ENCODE measurements at places on chromosomes 1 and 21.

DNA sequence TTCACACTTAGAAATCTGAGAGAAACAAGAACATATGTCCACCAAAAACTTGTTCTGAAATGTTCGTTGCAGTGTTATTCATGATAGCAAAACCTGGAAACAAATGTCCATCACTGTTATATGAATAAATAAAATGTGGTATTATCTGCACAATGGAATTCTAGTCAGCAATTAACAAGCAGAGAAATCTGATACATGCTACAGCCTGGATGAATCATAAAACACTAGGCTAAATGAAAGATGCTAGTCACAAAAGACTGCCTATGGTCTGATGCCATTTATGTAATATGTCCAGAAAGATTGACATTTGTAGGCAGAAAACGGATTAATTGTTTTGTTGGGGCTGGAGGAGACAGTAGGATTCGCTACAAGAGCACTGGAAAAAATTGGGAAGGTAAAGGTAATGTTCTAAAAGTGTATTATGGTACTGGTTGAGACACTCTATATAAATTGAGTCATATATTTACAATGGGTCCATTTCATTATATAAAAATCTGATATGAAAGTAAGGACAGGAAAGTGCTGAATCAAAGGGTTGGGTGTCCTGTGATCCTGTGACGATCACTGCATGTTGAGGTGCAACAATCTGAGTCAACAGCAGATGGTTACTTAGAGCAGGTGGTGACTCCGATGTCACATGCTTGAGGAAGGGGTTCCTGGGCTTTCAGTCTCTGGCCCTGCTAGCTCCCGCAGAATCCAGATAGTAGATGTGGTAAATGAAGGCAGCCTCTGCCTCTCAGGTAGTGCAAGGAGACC is 102.1 kb upstream of the NBPF4 start:
- no peak for DNase-seq

DNA sequence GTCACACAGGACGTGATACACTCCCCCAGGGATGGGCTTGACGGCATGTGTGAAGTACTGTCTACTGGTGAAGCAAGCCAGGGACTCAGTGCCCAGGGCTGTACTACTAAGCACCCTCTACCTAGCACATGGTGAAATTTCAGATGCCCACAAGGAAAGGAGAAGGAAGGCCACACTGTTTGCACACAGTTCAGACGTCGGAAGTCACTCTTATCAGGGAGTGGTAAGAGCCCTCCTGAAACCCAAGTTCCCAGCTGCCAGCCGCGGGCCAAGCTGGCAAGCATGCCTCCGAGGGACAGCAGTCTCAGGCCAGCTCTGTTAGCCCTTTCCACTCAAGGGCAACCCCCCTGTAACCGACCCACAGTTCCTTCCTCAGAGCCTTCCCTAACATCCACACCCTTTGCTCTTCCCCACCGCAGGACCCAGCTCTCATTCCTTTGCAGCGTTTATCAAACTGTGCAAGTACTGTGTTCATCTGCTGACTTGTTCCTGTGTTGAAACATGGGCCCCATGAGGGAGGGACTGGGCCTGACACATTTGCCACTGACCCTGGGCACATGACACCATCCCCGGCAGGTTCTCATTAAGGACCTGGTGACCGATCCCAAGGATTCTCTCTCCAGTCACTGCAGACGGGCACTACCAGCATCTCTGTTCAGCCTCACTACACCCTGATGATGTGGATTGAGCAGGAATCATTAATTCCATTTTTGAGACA is 58.5 kb downstream of the SLC66A1 start:
- no peak for DNase-seq

DNA sequence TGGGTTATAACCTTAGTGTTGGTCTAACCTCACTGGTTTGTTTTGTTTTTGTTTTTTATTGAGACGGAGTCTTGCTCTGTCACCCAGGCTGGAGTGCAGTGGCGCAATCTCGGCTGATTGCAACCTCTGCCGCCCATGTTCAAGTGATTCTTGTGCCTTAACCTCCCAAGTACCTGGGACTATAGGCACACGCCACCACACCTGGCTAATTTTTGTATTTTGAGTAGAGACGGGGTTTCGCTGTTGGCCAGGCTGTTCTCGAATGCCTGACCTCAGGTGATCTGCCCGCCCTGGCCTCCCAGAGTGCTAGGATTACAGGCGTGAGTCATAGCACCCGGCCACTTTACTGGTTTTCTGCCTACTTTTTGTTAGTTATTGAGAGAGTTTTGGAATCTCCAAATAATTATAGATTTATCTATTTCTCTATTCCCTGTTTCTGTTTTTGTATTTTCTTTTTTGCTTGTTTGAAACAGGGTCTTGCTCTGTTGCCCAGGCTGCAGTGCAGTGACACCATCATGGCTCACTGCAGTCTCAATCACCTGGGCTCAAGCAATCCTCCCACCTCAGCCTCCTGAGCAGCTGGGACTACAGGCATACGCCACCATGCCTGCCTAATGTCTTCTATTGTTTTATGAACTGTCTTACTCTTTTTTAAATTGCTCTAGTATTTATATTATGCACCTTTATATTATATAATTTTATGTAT is 21.4 kb downstream of the SMG7 start:
- no peak for DNase-seq

DNA sequence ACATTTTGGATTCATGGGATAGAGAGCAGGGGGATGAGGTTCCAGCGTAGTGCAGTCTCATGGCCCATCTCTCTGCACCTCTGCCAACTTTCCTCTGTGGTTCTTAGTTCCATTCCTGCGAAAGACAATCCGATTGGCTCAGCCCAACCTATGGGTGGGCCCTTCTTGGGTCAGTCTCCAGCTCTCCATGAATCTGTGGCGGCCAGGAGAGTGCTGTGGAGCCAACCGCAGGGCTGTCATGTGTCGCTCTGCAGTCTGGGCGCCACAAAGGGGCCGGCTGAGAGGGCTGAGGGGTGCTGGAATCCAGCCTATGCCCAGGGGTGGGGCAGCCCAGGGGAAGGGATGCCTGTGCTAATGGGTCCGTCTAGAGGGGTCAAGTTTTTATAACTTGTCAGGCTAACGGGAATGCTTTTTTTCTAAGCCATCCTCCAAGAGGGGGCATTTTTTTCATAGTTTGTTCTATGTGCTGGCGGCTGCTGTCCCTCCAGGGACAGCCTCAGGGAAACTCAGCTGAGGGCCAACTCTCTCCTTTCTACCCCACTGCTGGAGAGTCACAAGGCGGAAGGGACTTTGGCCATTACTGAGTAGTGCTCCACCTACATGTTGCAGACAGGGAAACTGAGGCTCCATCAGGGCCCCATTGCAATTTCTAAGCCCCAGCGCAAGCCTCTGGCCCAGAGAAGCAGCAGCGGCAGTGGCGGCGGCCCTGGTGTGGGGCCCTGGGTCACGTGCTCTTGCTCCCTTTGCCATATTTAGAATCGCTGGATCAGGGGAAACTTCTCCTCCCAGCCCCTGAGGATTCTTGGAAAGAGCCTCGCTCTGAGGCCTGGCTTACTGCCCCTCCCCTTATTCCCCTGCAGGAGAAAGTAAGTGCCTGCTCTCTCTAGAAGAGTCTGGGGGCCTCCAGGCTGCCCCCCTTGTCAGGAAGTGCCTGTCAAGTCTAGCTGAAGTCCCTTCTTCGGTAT is 23.4 kb downstream of the KCNQ4 start:
- DNase-seq, result no peak

- DNase-seq, result peak; percentile 74
Measured at GRCh38 chr1:6108937-6109614, 63.4 kb downstream of the KCNAB2 start.

DNA sequence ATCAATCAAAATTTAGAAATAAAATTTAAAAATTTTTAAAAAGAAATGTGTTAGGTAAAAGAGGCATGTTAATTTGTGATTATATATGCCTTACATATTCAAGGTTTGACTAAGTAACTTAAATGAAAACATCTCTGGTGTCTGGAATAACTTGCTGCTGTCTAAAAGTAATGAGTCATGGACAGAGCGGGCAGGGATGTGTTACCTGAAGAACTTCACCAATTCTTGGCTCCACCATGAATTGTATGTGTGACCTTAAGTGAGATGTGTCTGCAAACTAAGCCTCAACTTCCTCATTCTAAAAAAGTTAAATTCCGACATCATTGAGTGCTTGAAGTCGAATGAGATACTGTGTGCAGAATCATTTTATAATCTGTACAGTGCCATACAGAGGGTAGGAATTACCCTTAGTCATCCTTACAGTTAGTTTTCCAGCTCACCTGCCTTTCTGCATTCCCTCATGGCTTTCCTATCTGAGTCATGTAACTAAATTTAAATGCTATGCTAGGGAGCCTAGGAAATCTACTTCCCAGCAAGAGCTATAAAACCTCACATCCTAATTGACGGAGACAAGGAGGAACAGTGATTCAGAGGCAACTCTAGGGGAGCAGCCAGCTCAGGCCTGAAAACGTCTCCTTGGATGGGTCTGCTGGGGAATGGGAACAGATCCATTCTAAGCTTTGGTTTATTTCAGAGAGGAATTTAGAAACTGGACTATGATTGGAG is 100.7 kb upstream of the TSPAN2 start:
- DNase-seq, result no peak

- DNase-seq, result peak; percentile 74
Measured at GRCh38 chr1:14923727-14924452, 229.7 kb upstream of the TMEM51 start.

GRCh38 chr1:246128494-246129069 is 378.5 kb downstream of the SMYD3 start:
- DNase-seq, result peak; percentile 17

- DNase-seq, result no peak
Measured at GRCh38 chr1:191643060-191643459, 515.2 kb upstream of the RGS18 start.

GRCh38 chr1:230972855-230973271 is 5.8 kb downstream of the TTC13 start:
- DNase-seq, result peak; percentile 48

DNA sequence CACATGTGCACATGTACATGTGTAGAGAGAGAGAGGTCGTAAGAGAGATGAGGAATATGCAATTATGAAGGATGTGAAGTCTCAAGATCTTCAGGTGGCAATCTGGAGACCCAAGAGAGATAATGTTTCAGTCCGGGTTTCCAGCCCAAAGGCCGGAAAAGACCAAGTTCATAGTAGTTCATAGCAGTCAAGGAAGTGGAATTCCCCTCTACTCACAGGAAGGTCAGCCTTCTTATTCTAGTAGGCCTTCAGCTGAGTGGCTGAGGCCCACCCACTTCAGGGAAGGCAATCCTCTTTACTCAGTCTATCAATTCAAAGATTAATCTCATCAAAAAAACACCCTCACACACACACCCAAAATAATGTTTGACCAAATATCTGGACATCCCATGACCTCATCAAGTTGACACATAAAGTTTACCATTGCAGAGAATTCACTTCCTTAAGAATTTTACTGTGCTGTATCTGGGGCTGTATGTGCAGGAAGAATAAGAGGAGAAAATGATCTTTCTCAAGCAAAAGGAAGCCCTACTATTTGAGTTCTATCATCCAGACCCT is 114.6 kb downstream of the TNFSF18 start:
- no peak for DNase-seq

DNA sequence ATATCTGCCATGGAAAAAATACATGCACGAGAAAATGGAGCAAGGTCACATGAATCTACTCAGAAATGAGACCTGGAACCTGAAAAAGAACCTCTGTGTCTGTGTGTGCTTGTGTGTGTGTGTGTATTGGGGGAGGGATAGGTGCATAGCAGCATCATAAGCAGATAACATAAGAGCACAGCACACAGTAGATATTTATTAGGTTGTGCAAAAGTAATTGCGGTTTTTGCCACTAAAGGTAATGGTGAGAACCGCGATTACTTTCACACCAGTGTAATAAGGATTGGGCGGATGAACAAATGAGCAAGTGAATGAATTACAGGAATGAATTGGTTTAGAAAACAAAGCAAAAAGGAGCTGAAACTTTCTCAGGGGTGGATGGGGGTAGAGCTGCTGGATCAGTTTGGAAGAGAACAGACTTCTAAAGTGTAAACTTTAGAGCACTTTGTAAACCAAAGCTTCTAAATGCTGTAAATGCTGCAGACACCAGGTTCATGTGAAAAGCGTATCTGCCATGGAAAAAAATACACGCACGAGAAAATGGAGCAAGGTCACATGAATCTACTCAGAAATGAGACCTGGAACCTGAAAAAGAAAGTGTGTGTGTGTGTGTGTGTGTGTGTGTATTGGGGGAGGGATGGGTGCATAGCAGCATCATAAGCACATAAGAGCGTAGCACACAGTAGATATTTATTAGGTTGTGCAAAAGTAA is 156.9 kb downstream of the TOMM20 start:
- DNase-seq, result no peak

DNA sequence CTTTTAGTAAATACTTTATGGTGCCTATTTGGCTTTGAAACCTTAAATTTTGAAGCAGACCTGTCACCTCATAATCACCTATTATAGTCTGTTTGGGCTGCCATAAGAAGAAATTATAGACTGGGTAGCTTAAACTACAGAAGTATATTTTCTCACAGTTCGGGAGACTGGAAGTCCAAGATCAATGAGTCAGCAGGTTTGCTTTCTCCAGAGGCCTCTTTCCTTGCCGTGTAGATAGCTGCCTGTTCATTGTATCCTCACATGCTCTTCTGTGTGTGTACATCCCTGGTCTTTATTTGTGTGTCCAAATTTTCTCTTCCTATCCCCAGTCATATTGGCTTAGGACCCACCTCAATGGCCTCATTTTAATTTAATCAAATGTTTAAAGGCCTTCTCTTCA is 518.2 kb downstream of the ADGRL2 start:
- DNase-seq, result no peak

- no peak for DNase-seq
Measured at GRCh38 chr1:116994411-116994810, 7.1 kb upstream of the CD101 start.

- DNase-seq, result no peak
Measured at GRCh38 chr1:160778976-160779375, 17.0 kb upstream of the LY9 start.

GRCh38 chr1:244234009-244234643 is 183.0 kb downstream of the ZBTB18 start:
- DNase-seq, result no peak

DNA sequence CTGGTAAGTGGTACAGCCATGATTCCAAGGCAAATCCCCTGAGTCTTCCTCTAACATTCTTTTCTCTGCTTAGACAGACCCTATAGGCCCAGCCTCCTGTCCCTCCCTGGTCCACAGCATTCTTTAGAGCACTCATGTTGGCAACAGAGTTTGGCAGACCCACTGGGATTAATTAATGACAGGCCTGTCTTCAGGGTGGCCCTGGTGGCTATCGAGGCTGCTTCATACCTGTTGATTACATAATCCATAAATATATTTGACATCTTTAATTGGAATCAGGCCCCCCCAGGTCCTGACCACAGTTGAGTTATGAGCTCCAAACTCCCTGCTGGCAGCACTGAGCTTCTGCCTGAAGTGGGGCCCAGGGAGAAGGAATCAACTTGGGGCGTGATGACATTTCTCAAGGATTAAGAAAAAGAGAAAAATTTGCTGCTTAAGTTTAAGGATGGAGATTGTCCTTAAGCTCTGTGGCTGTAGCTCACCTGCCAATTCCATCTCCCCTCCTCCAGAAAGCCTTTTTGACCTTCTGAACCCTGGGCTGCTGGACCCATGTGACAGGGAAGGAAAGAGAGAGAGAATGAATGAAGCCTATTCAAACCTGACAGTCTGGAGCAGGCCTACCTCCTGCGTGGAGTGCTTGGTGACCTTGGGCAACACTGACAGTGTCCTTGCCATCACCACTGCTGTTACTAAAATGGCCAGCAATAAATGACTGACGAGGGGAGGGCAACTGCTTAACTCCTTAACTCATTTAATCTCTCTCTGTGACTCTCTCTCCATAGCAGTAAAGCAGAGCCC is 156.6 kb downstream of the TRABD2B start:
- DNase-seq, result no peak

- DNase-seq, result no peak
Measured at GRCh38 chr1:77081834-77082233, 137.4 kb downstream of the PIGK start.

GRCh38 chr1:231045286-231045685 is 5.2 kb upstream of the FAM89A start:
- DNase-seq, result no peak

GRCh38 chr1:85366391-85367170 is 90.1 kb upstream of the BCL10 start:
- no peak for DNase-seq
